ENCODE measurements at places on chromosomes 6 and 20. TPM values are rescaled to one million over a fixed set of nuclear protein-coding genes. Genes with fewer than 3 reads are reported as not detected.

IMPG1 gene
- not detected for total RNA-seq

ABHD16B gene
- total RNA-seq: not detected

GRCh38 chr20:36061754-36062153 lies 92.8 kb upstream of the EPB41L1 start:
- peaks cover 18% of the 10 kb centered on the region for H3K27me3 ChIP-seq
- no peak overlapping the region for H3K4me3 ChIP-seq
- no peak overlapping the region for H3K27ac ChIP-seq
- H3K4me1 ChIP-seq: no peaks in the 10 kb centered on the region
- no peaks in the 10 kb centered on the region for H3K36me3 ChIP-seq

DNA sequence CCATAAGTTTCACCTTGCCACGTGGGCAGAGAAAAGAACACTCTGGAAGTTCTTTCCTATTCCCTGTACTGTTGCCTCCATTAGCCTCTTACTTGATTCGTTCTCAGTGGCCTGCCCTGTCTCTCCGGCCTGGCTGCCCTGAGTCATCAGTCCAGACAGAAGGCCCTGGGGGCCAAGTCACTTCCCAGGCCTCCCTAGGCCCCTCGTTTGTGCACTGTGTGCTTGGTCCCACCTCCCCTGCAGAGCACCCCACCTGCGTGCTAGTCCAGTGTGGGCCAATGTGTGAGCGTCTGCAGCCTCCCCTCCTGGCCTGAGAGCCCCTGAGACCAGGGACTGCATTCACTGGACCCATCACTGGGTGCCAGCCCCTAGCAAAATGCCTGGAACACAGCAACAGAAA lies 191.2 kb upstream of the RREB1 start:
- H3K27me3 ChIP-seq: peaks cover 7% of the 10 kb centered on the region
- no peak overlapping the region for H3K4me3 ChIP-seq
- peaks cover 10% of the 10 kb centered on the region for H3K4me1 ChIP-seq
- H3K27ac ChIP-seq: no peak overlapping the region
- H3K36me3 ChIP-seq: no peaks in the 10 kb centered on the region

- peak overlapping the region; percentile 8 for H3K4me3 ChIP-seq
- H3K36me3 ChIP-seq: peaks cover 34% of the 10 kb centered on the region
- H3K27me3 ChIP-seq: no peaks in the 10 kb centered on the region
- peaks cover 54% of the 10 kb centered on the region for H3K4me1 ChIP-seq
- peak overlapping the region; percentile 79 for H3K27ac ChIP-seq
- no peak for DNase-seq
Measured at GRCh38 chr20:31691646-31692275, 30.9 kb downstream of the BCL2L1 start.

GRCh38 chr6:44727651-44728630 lies 340.4 kb downstream of the CDC5L start:
- no peak for DNase-seq
- H3K4me3 ChIP-seq: no peak overlapping the region
- H3K36me3 ChIP-seq: no peaks in the 10 kb centered on the region

GRCh38 chr6:149477544-149477943 lies 7.3 kb downstream of the ZC3H12D start:
- peaks cover 31% of the 10 kb centered on the region for H3K4me1 ChIP-seq
- no peak overlapping the region for H3K27ac ChIP-seq
- H3K27me3 ChIP-seq: no peaks in the 10 kb centered on the region
- peaks cover 11% of the 10 kb centered on the region for H3K36me3 ChIP-seq
- no peak for DNase-seq
- no peak overlapping the region for H3K4me3 ChIP-seq

DNA sequence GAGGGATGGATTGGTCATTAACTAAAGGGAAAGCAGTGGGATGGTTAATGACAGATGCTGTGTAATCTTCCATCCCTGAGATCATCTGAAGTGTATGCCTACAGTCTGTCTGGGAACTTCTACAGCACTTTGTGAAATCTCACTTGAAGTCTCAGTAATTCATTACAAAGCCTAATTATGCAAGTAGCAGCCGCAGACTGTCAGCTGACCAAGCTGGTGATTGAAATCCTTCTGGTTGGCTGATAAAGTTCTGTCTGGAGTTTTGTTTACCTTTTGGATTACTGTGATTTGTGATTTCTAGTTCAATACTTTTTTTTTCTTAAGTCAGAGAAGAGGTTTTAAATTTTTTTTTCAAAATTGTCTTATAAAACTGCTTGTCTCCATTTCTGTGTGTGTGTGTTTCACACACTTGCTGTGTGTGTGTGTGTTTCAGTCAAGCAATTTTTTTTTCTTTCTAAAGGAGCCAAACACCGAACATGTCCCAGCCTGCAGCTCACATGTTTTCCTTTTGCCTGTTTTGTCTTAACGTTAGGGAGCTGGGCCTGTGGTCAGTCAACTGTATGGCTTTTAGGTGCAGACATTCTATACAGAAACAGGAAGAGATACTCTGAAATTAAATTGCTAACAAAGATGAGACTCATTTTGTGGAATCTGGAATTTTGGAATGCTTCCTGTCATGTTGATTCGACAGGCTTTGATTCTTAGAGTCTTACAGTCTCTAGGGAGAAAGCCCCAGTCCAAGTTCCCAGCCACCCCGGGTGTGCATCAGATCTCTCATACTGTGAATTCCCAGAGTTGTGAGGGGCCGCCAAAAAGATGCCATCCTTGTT lies 28.5 kb upstream of the ADGRF4 start:
- H3K27ac ChIP-seq: no peak overlapping the region
- H3K4me1 ChIP-seq: peaks cover 2% of the 10 kb centered on the region
- DNase-seq: no peak
- H3K4me3 ChIP-seq: no peak overlapping the region
- H3K36me3 ChIP-seq: no peaks in the 10 kb centered on the region

GRCh38 chr6:7311917-7312615 lies 933 bp downstream of the SSR1 start:
- peaks cover 32% of the 10 kb centered on the region for H3K36me3 ChIP-seq
- H3K27me3 ChIP-seq: no peaks in the 10 kb centered on the region
- peak overlapping the region; percentile 92 for H3K4me3 ChIP-seq
- peaks cover 28% of the 10 kb centered on the region for H3K4me1 ChIP-seq
- DNase-seq: no peak
- H3K27ac ChIP-seq: peak overlapping the region; percentile 89

- DNase-seq: no peak
- H3K36me3 ChIP-seq: peaks cover 40% of the 10 kb centered on the region
- no peaks in the 10 kb centered on the region for H3K27me3 ChIP-seq
- H3K4me1 ChIP-seq: peaks cover 17% of the 10 kb centered on the region
- no peak overlapping the region for H3K27ac ChIP-seq
Measured at GRCh38 chr6:130527173-130527572, 161.4 kb downstream of the TMEM200A start.

Measured in activated naive CD8-positive, alpha-beta T cell treated with anti-CD3 and anti-CD28 coated beads, Interleukin-2, amount 10 ng/mL, durations not matched to agents 7 days and 5 days (primary cell).